HCT116 (cell line): ENCODE measurements at places on chromosomes 16 and 17.

DNA sequence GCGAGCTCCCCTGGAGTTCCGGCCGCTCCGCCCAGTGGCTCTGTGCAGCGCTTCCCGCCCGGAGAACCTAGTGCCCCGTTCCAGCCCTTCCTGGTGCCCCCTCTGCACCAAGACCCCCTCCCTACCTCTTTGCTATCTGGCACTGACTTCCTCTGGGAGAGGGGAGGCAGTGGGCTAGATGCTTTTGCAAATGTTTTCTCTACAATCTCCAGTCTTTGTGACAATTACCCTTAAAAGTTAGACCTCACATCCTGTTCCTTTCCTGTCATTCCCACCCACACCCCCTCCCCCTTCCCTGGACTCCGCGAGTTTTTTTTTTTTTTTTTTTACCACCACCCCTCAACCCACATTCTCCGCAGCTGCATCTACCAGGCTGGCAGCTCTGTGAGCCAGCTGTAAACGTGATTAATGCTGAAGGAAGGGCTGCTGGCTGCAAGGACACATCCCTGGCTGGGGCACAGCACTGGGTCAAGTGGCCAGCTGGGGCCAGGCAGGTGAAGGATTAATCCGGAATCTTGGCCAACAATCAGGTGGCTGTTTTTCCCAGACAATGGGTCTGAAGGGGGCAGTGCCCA is 101.5 kb downstream of the MGAT5B start:
- DNase-seq, result no peak

- DNase-seq, result no peak
Measured at GRCh38 chr17:14101976-14102375, 32.7 kb downstream of the COX10 start.

DNA sequence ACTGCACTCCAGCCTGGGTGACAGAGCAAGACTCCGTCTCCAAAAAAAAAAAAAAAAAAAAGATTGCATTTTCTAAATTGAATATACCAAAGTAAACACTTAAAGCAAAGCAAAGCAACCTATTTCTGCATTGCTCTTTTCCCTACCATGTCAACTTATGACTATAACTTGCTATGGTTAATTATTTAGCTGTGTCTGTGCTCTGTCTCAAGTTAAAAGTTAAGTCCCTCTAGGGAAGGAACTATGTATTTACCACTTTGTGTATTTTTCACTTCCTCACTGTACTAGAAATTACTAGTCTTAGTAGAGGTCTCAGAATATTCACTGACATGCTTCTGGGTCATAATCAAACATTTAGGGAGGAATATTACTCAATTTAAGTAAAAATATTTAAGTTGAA is 711.7 kb upstream of the SOX9 start:
- DNase-seq, result no peak

GRCh38 chr17:31488982-31489294 is 97.5 kb downstream of the RAB11FIP4 start:
- no peak for DNase-seq

- no peak for DNase-seq
Measured at GRCh38 chr17:2366747-2367494, 29.6 kb downstream of the SGSM2 start.

- no peak for DNase-seq
Measured at GRCh38 chr16:88878967-88879787, 12.7 kb upstream of the PABPN1L start.

GRCh38 chr17:45855691-45856336 is 11.1 kb downstream of the SPPL2C start:
- no peak for DNase-seq

DNA sequence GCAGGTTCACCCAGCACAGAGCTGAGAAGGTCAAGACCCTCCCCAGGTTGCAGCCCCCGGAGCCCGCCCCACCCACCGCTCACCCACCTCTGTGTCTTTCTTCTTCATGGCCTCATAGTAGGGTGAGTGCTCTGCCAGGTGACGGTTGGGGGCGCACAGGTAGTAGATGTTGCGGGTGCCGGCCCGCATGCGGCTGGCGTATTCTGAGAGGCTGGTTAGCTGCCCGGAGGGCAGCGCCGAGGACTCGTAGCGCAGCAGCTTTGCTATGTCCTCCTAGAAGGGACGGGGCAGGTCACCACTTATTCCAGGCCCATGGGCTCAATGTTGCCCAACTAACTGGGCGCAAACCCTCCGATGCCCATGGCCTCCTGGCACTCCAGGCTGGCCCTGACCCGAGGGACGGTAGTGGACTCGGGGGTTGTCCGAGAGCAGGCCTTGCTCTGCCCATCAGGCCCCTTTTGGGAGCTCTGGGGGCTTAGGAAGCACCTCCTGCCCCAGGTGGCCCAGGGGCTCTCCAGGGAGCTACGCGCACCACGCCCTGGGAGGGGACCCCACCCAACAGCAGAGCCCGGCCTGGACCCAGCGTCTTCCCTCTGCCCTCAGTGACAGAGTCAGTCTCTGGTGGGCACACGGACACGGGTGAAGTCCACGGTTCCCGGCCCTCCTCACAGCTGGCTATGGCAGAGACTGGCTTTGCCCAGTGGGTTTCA is 9.9 kb downstream of the DNASE1 start:
- no peak for DNase-seq

- peak; percentile 41 for DNase-seq
Measured at GRCh38 chr17:16353317-16354174, at the start of gene CENPV. TSS of gene CENPV (minus strand) at chr17:16353469. CDS start at chr17:16353436, 33 bp downstream.

- peak; percentile 8 for DNase-seq
Measured at GRCh38 chr17:9628509-9628908, 16.8 kb upstream of the USP43 start.

DNA sequence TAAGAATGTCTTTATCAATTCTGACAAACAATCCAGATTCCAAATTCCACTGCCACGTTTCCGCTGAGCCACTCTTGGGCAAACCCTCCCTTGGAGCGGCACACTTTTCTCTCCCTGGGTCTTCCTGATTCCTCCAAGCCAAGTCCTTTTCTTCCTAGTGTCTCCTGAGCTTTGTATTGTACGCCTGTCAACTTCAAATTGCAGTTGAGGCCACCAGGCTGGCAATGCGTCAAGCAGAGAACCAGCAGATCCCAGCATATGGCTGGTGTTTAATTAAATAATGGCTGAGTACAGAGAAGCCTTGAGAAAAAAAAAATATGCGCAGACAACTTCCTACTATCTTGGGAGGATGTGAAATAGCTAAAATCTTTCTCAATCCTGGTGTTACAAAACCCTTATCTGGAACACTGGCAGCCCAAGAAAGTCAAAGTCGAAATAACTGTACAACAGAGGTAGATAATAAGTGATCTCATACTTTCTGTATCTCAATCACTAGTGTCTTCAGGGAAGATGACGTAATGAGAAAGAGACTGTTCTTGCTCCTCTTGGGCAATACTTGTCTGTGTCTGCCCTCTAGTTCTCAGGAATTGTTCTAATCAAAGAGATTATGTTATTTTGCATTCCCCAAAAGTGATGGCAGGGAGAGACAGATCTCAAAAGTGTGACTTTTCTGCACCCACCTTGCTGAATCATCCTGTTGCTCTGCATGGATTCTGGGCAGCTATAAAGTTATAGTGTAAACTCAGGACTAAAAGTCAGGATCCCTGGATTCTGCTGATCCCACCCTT is 15.0 kb downstream of the SMIM36 start:
- no peak for DNase-seq

DNA sequence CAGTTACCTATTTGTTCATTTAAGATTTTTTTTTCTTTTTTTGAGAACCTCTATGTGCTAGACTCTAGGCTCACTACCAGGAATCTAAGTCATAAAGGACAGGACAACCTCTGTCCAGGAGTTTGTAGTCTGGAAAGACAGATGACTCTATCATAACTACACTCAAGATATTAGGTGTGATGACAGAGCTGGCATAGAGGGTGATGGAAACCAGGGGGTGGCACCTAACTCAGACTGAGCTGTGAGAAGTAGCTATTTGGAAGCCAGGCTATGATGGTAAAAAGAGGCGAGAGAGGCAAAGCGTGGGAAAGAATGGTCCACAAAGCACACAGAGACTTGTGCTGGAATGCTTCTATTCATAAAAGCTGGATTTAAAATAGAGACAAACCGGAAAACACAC is 372.3 kb downstream of the SEC14L1 start:
- DNase-seq, result no peak

DNA sequence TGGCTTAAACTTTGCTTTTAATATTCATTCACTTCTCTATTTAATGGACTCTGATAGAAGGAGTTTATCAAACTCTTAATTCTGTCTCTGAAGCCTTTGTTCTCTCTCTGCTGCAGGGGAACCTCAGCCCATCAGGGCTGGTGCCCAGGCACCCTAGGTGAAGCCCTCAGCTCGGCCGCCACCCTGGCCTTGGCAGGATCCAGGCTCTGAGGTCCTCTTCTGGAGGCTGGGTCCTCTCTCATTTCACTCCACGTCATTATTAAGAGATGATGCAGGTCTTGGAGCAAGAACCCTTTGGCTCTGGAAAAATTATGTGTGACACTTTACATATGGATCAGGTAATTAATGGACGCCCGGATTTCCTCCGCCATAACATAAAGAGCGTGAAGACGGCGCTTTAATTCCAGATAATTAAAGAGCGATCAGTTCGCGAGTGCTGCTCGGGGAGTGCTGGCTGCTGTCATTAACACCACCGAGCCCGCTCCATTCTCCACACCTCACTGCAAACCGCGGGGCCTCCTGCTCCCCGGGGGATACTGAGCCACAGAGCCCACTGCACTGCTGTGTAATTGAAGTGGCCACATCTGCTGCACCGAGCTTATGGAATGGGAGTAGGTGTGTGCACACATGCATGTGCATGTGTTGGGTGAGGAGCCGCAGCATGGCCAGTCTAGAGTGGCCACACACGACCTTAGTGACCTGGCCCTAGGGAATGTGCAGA is 259.4 kb upstream of the TNRC6C start:
- DNase-seq, result no peak

GRCh38 chr16:1780677-1781072 is 1.7 kb downstream of the SPSB3 start:
- DNase-seq, result no peak

GRCh38 chr17:8598913-8599312 is 31.6 kb downstream of the MYH10 start:
- DNase-seq, result no peak

DNA sequence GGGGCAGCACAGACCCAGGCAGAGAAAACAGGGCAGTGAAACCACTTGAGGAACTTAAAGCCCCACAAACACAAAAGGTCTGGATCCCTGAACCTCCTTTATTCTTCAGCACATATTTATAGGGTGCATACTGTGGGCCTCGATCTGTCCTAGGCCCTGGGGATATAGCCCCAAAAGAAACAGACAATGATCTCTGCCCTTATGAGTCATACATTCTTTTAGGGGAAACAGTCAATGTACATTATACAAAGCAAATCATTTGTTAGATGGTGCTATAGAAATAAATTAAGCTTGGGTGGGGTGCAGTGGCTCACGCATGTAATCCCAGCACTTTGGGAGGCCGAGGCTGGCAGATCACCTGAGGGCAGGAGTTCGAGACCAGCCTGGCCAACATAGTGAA is 10.0 kb upstream of the HES7 start:
- no peak for DNase-seq

DNA sequence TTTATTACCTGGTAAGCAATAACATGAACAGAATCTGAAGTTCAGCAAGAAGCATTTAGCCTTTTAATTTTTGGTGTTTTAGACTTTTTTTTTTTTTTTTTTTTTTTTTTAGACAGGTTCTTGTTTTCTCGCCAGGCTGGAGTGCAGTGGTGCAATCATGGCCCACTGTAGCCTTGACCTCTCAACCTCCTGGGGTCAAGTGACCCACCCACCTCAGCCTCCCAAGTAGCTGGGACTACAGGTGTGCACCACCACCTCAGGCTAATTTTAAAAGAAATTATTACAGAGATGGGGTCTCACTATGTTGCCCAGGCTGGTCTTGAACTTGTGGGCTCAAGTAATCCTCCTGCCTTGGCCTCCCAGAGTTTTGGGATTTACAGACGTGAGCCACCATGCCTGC is 173.0 kb upstream of the RBL2 start:
- DNase-seq, result no peak

GRCh38 chr16:86212706-86213436 is 297.5 kb upstream of the FOXF1 start:
- DNase-seq, result no peak

DNA sequence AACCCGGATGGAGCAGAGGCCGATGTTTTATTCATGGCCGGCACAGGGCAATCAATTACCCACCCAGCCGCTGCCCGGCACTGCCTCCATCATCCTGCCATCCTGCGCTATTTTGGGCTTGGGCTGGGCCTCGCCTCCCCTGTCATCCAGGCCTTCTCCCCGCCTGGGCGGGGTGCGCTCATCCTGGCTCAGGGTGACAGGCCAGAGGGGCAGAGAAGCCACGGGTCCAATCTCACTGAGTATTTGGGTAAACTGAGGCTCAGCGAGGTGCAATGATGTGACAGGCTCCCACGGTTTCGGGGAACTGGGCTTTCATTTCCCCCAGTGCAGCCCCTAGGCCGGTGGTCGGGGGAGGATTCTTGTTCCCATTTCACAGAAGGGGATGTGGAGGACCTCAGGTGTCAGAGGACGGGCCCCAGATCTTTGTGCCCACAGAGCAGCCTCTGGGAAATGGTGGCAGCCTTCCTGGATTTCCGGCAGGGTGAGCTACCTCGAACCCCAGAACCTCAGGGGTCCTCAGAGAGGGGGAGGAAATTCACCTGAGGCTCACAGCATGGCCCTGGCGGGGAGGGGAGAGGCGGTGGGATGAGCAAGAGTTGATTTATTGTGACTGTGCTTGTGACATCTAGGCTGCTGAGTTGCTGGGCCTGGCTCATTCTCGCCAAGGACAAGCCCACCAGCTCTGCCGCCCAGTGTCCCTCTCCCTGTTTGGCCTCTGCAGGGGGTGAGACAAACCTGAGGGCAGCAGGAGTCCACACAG is 23.8 kb upstream of the KCNJ12 start:
- no peak for DNase-seq

DNA sequence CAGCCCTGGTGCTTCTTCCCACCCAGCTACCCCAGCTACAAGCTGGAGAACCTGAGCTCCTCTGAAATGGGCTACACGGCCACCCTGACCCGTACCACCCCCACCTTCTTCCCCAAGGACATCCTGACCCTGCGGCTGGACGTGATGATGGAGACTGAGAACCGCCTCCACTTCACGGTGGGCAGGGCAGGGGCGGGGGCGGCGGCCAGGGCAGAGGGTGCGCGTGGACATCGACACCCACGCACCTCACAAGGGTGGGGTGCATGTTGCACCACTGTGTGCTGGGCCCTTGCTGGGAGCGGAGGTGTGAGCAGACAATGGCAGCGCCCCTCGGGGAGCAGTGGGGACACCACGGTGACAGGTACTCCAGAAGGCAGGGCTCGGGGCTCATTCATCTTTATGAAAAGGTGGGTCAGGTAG is 3.6 kb downstream of the GAA start:
- no peak for DNase-seq

GRCh38 chr17:48036693-48037035 is 933 bp downstream of the COPZ2 start:
- DNase-seq, result no peak

GRCh38 chr16:10608687-10609401 is 28.4 kb upstream of the EMP2 start:
- no peak for DNase-seq

GRCh38 chr17:63381101-63381729 is 64.9 kb downstream of the CYB561 start:
- no peak for DNase-seq

DNA sequence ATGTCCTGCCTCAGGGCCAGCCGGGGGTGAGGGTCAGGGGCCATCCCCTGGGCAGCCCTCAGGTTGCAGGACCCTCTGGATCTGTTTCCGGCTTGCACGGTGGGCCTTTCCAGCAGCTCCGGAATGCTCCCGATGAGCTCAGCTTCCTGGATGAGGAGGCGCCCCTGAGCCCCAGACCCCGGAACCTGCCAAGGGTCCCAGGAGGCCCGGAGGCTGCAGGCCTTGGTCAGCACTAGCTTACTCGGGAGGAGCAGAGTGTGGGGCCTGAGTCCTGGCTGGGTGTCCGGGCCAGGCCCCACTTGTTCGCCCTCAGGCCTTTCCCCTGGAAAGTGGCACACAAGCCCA is 7.6 kb upstream of the C1QTNF8 start:
- DNase-seq, result no peak
